ENCODE measurements at places on chromosomes 13 and 19.

GRCh38 chr13:31797154-31797775, 57.9 kb downstream of the RXFP2 start:
- DNase-seq: no peak

DNA sequence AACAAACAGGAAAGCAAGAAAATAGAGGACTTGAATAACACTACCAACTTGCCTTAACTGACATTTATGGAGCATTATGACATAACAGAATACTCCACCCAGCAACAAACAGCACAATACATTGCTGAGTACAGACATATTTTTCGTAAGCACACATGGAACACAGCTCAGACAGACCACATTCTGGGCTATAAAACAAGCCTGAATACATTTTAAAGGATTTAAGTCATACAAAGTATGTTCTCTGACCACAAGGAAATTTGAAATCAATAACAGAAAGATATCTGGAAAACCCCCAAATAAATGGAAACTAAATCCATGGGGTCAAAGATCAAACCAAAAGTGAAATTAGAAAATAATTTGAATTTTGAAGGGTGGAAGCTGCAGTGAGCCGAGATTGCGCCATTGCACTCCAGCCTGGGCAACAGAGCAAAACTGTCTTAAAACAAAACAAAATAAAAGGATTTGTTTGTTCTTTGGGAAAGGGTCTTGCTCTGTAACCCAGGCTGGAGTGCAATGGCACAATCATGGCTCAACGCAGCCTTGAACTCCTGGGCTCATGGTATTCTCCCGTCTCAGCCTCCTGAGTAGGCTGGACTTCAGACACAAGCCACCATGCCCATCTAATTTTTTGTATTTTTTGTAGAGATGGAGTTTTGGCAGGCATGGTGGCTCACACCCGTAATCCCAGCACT, 5.6 kb downstream of the ZDHHC20 start:
- DNase-seq: no peak

DNA sequence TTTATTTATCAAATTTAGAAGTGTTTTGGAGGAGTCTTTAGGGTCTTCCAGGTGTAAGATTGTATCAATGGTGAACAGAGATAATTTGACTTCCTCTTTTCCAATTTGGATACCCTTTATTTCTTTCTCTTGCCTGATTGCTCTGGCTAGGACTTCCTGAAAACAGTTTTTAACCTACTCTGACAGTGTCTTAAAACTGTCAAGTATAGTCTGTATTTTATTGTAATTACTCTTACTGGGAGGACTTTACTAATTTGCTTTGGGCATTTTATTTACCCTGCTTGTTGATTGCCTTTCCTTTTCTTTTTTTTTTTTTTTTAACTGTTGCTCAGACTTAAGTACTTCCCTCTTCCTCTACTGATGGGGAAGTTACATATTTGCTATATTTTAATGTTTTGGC, 81.3 kb downstream of the URI1 start:
- no peak for DNase-seq

GRCh38 chr19:15820646-15821045, 5.2 kb upstream of the OR10H1 start:
- DNase-seq: no peak

DNA sequence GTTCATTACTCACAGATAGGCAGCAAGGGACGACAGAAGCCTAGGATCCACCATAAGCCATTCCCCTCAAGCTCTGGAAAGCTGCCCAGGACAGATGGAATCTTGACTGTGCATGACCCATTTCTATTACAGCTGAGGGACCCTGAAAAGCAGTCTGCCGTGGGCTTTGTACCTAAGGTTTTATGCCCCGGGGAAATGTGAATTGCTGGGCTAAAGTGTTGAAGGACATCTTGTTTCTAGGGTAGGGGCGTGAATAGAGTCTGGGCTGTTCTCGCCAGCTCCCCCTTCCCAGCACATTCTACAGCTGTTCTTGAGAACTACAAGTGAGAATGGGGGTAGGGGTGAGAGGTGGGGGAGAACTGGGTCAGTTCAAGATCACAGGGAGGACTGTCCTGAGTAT, 53.6 kb upstream of the TMTC4 start:
- no peak for DNase-seq

DNA sequence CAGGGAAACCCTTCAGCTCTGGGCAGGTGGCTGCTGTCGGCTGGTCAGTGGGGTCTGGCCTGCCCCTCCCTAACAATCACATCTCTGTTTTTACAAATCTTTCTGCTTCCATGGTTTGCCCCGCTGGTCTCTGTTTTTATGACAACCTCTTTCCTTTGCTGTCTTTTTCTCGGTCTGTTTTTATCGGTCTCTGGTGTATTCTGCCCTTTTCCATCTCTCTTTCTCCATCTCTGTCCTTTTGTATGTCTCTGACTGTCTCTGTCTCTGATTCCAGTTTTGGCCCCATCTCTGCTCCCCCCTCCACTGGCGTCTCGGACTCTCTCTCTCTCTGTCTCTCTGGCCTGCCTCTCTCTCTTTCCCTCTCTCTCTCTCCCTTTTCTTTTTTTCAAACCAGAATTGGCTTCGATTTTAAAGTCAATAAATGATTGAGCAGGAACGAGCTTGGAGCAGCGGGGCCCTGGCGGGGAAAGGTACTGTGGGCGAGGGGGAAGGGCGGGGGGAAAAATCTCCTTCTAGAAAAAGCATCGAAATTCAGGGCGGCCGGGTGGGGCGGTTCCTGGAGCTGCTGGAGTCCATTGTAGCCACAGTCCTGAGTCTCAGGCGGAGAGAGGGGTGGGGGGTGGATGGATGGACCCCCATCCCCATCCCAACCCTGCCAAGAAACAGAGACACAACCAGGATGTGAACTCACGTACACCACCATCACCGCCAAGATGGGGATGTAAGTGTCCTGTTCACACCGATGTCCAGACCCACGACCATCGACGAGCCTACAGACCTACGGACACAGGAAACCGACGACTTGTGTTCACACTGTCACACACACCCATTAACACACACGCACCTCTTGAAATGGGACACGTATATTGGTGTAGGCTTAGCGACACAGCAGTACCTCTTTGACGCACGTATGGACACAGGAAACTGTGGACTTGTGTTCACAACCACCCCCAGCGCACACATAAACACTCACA, 3.0 kb downstream of the NFIX start:
- no peak for DNase-seq

- peak; percentile 43 for DNase-seq
Measured at GRCh38 chr13:52010890-52011631, at the start of gene ATP7B. ATP7B (minus strand) TSS chr13:52011450; CDS start chr13:52011337, 113 bp downstream.

DNA sequence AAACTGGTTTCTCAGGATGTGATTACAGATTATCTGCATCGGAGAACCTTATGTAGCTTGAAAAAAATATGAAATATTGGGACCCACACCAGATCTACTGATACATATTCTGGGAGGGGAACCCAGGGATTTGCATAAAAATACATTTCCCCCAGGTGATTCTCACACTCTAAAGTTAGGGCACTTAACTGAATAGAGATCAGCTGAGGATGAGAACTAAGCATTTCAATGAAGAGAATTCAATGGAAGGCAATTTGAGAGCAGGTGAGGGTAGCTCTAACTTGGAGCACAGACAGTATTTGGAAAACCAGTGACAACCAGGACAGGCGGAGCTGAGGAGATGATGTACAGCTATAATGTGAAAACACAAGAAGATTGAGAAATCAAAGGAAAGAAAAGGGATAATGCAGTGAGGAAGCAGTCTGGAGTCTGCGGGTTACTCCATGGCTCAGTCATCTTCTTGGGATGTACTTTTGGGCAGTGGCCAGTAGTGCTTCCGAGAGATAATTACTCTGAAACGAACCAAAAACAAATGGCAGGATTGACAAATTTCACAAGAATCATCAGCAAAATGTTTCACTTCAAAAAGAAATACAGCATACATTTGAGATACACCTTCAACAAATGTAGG, 6.1 kb upstream of the OXGR1 start:
- no peak for DNase-seq

GRCh38 chr13:96011291-96011872, 41.8 kb downstream of the UGGT2 start:
- DNase-seq: no peak

GRCh38 chr19:55452749-55453346, 8.6 kb downstream of the ISOC2 start:
- DNase-seq: peak; percentile 43

DNA sequence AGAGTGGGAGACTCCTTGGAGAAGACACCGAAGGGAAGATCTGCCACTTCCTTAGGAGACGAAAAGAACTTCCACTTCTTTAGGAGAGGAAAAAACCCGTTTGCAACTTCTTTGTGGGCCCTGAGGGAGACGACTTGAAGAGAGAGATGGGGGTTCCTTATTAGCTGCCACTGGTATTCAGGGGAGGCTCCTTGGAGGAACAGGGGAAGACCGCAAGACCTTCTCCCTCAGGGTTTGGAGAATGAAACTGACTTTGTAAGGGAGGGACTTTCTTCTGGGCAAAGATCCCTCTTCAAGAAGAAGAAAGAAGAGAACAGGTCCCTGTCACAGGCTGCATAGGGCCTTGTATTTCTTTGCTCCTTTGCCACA, 416 bp downstream of the BCKDHA start:
- no peak for DNase-seq
